ENCODE measurements at places on chromosomes 2 and 18. TPM values are rescaled to one million over a fixed set of nuclear protein-coding genes. Genes with fewer than 3 reads are reported as not detected.

DLX1 gene
- 2.8 TPM for total RNA-seq

SERPINB4 gene
- 0.14 TPM for total RNA-seq

ERICH2 gene
- not detected for total RNA-seq

WIPF1 gene
- 30.3 TPM for total RNA-seq

GPBAR1 gene
- total RNA-seq = 0.33 TPM

IL1B gene
- total RNA-seq = 0.13 TPM

ANKRD62 gene
- total RNA-seq = not detected

Measured in A549 treated with dexamethasone at 1 μM for 4 hours (cell line).